ENCODE measurements at places on chromosomes 2 and 18.

GRCh38 chr2:178238154-178238521 lies 43.8 kb downstream of the OSBPL6 start:
- no peak for DNase-seq

DNA sequence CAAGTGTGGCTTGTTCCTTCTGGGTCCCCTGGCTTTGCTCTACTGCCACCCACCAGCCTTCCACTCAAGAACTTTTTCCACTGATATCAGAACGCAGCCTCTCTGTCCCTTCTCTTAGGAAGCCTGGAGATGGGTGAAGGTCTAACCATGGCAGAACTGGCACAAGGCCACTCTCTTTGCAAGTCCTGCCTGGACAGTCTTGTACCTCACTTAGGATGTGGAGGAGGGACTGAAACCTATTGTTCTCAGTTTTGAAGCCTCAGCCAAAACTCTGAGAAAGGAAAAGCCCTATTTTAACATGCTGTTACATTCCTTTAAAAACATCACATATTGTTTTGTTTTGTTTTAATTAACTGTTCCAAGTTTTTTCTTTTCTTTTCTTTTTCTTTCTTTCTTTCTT lies 58.9 kb upstream of the NCOA1 start:
- DNase-seq = no peak

DNA sequence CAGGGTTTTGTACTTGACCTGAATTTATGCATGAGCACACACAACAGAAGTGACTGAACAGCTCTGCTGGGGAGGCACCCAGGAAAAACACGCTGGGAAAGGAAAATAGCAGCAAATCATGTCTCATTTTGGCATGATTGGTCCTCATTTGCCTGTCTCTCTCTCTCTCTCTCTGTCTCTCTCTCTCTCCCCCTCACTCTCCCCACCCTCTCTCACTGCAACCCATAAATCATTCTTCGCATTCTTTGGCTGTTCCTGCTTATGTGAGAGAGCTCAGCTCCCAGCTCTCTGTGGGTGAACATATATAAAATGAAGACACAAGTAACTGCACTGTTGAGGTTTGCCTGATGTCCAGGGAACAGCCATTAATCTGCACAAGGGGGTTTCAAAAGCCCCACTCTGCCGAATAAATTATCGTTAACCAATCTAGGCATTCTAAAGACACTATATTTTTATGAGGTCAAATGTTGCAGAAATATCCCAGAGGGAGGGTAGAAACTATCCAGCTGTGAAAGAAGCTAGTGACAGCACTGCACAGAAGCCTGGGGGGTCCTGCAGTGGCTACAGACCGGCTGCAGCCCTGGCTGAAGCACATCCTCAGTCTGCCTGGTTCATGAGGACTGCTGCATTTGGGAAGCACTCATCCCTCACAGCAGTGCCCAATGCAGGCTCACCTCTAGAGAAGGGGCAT lies 260.3 kb downstream of the AFF3 start:
- DNase-seq = peak; percentile 92

DNA sequence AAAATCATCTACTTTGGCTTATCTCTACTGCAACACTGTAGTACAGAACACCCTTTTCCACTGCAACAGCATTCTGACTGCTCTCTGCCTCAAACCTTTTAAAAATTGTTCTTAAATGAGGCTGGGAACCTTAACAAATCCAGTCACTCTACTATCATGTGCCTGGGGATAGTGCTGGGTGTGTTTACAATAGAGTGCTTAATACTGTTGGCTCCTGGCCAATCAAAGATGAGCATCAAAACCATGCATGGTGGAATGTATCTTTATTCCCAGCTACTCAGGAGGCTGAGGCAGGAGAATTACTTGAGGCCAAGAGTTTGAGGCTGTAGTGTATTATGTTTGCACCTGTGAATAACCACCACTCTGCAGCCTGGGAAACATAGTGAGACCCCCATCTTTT lies 7.4 kb downstream of the ANKAR start:
- DNase-seq = no peak

GRCh38 chr18:79466591-79466990 lies 70.9 kb downstream of the NFATC1 start:
- no peak for DNase-seq

DNA sequence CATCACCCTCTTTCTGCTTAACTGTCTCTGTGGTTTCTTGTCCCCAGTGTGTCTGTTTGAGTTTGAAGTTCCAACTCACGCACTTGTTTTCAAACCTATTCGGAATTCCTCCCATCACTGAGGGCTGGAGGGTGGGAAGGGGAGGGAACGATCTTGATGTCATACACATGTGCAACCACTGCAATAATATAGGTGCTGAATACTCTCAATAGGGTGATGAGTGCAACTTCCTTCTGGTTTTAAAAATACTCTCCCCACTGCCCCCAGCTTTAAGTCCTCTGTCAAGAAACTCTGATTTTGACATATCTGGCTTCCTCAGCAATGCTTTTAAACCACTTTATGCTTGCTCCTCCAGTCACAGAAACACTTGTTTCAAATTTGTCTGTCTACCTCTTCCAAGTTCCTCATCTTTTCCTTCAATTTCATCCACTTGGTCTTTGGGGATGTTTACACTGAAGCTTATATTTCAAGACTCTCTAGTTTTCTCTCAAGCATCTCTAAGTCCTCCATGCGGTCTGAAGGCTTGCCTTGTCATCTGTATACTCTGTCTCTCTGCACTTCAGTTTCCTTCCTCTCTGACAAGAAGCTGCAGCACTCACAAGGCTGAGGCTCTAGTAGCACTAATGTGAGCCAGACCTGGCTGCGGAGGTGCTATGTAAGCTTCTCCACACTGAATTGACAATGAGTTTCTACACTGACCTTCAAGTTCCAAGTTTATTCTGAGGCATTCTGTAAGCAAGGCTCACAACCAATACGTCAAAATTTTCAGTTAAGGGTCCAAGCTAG lies 422.3 kb downstream of the ZEB2 start:
- no peak for DNase-seq

DNA sequence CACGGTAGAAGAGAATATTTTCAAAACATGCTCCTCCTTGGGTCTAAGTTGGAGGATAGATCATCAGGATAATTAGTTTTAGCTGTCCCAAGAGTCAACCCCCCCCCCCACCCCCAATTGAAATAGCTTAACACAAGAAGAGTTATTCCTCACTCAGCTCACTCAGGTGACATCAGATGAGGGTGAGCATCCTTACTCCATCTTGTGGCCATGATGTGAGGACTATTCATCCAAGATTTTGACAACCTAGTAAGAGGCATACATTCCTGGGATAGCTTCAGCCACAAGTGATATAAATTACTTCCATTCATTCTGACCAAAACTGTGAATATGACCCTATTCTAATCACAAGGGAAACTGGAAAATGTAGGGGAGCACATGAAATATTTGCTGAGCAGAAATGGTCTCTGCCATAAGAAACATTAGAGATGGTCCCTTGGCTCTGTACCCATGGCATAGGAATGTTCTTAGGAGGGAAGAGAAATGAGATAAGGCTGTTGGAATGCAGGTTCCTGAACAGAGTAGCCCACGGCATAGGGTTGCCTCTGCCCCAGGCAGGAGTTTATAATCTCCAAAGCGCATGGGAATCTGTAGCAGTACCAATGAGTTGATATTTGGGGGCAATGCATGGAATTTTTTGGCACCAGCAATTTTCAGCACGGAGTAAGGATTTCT lies 257.2 kb downstream of the CYRIA start:
- no peak for DNase-seq

- DNase-seq = no peak
Observed at GRCh38 chr2:25308599-25308998, 33.1 kb downstream of the DNMT3A start.

DNA sequence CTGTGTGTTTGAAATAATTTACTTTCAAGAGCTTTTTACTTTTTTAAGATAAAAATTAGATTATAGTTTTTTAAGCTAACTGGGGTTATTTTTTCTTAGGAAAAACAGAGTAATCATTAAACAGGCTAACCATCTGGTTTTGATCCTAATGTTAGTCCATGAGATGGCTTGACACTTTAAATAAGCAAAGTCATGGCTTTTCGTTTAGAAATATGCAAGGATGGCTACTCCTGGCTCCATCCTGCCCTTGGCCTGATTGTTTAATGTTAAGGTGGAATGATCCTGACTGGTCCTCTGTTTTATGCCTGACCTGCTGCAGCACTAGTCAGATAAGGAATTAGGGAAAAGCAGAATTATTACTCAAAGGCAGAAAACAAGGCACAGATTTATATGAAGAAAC lies 39.7 kb upstream of the PNPT1 start:
- no peak for DNase-seq

- no peak for DNase-seq
Observed at GRCh38 chr2:235799281-235799680, 305.4 kb downstream of the AGAP1 start.

GRCh38 chr2:148483665-148484064 lies 160.9 kb upstream of the EPC2 start:
- peak; percentile 58 for DNase-seq

GRCh38 chr2:228938629-228939028 lies 332.5 kb downstream of the PID1 start:
- DNase-seq = no peak

DNA sequence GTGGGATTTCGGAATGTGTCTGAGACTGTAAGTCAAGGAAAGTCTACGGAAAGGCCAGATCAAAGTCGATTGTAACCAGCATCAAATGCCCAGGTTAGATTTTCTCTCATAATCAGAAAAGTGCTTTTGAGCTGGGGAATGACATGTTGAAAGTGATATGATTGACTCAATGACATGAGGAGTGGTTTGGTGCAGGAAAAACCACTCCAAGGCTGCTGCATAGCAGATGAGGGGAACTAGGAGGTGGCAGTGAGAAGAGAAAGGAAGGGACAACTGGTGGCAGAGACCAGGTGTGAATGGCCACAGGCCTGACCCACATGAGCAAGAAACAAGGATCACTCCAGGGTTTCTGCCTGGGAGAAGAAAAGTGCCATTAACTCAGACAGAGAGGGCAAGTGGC lies 822 bp downstream of the SLC35F6 start:
- no peak for DNase-seq

DNA sequence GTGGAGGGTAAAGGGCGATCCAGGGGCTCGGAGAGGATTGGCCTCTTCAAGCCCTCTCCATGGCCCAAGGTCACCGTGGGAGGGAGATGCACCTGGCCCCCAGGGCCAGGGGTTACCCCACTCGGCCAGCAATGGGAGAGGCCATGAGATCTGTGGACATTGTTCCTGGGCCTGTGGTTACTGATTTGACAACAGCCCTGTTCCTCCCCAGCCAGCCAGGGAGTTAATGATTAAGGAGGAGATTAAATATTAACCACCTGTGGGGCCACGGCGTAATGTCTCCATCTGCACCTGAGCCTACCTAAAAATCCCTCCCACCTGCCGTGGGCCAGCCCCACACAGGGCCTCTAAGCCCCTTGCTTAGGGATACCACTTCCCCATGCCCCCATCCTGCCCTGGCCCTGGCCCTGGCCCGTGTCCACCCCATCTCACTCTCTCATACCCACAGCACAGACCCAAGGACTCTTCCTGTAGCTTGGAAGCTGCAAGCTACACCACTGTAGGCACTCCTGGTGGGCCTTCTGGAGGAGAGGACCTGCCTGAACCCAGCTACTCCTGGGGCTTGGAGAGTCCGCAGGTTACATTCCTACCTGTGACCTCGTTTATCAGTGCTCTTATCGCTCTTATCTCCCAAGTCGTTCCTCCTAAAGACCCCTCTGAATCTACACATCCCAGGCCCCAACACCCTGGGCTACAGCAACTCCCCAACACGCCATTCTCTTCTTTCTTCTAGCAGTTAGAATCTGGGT lies 32.1 kb downstream of the ZFP36L2 start:
- DNase-seq = no peak

DNA sequence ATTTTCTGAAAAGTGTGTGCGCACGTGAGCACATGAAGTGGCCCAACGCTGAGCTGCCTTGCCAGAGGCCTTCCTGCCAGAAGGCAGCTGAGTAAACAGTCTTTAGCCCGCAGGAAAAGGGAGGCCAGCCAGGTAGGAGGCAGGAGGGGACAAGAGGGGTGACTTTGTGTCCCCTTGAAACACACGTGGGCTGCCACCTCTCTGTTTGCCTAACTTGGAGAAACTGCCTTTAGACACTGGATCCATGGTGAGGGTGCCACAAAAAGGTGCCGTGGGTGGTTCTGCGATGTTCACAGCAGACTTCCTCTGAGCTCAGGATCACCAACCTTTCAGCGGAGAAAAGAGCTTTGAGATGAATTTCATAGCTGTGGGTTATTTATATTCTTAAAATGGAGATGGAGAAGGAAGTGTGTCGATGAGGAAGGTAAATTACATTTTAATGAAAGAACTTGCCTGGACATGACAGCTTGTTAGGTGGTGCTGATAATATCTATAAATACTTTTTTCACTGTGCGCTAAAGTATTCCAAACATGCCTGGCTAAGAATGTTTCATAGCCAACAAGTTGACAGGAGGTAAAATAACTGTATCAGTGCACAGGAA lies 36.6 kb upstream of the ASB1 start:
- DNase-seq = no peak

- DNase-seq = no peak
Observed at GRCh38 chr2:200311139-200311538, 4.6 kb downstream of the SPATS2L start.

- no peak for DNase-seq
Observed at GRCh38 chr18:39660141-39660540, 2094.5 kb upstream of the CELF4 start.

- DNase-seq = no peak
Observed at GRCh38 chr2:7730449-7730848, 813.2 kb downstream of the RNF144A start.

GRCh38 chr2:168033966-168034365 lies 213.4 kb downstream of the STK39 start:
- no peak for DNase-seq

- no peak for DNase-seq
Observed at GRCh38 chr2:222296311-222296741, 2.5 kb downstream of the PAX3 start.

DNA sequence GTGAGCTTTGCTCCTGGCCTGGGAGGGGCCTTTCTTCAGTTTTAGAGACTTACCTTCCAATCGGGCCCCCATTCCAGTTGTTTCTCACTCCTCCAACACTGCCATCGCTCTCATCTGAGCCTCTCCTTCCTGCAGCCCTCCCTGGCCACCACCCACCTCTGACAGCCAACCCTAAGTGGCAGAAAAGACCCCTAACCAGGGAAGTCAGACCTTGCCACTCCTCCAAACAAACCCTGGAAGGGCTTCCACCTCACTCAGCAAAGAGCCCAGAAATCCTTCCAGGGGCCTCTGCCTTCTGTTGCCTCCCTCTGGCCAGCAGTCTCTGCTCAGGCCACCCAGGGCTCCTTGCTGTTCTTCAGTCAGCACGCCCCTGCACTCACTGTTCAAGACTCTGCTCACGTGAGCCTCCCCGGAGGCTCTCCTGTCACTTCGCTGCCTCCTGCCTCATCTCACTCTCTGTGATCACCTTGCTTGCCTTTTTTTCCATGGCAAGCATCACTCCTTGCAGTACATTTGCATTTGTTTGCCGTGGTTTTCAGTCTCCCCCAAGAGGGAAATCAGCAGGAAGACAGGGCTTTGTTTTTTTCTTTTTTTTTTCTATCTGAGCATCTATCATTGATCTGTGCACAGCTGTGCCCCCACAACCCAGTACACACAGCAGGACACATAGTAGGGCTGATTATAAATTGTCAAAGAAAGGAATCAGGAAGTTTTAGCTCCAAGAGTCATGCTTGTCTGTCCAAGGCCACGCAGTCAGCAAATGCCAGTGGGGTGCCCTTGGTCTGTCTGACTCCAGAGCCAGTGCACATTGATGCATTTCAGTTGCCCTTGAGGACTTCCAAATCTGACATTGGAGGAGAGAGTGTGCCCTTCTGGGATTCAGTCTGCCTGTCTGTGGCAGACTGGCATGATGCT lies 83.9 kb downstream of the INHBB start:
- no peak for DNase-seq

- no peak for DNase-seq
Observed at GRCh38 chr2:56508662-56509061, 324.9 kb downstream of the CCDC85A start.
